ENCODE measurements at places on chromosomes 11 and 22.

GRCh38 chr11:37502202-37502601 is 904.2 kb upstream of the RAG2 start:
- no peak for DNase-seq

GRCh38 chr11:120689596-120690275 is 178.2 kb downstream of the GRIK4 start:
- DNase-seq = no peak

GRCh38 chr11:70281156-70281609 is 10.7 kb downstream of the PPFIA1 start:
- DNase-seq = no peak

DNA sequence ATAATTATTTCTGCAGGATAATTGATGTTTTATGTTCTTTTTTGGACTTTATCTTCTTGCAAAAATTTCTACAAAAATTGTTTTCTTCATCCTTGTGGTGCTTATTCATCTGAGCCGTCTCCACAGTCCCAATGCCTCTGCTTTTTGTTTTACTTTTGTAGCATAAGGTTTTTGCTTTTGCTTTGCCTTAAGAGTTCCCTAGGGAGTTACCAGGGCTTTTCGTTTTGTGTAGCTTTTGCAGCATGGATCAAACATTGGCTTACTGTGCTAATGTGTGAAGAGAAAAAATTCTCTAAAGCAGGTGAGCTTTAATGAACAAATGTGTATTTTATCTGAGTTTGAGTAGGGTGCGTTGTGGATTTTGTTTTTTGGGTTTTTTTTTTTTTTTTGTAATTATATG is 11.8 kb downstream of the XBP1 start:
- DNase-seq = no peak

GRCh38 chr22:49446759-49447710 is 380.6 kb downstream of the BRD1 start:
- DNase-seq = no peak

GRCh38 chr22:35299217-35299672 is 449 bp upstream of the TOM1 start:
- no peak for DNase-seq

- DNase-seq = no peak
Observed at GRCh38 chr11:104663190-104664140, 234.8 kb downstream of the CASP12 start.

GRCh38 chr11:77104727-77105126 is 2.1 kb downstream of the OMP start:
- DNase-seq = no peak

DNA sequence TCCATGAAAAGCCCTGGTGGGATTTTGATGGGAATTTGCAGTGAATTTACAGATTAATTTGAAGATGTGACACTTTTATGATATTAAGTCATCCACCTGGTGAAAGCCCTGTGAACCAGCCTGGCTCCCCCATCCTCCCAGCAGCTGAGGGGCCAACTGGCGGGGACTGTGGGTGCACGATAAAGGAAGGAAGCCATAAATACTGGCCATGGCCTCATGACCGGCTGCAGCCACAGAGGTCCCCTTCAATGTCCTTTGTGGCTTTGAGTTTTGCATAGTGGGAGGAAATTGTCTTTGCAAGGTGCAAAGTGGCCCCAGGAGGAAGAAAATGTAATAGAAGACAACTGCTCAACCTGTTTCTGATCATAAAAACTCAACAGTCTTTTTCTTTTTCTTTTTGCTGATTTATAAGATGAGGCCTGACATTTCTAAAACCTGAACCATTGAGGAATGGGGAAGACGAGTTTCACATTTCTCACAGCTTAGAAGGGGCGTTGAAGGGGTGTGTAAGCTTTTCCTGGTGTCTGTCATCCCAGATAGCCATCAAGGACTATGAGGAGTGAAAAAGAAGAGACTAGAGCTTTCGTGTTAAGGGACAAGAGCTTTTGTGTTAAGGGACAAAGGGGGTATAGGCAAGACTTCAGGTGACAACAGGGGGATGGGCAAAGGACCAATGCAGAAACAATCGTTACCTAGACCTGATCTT is 6.3 kb upstream of the NDUFV1 start:
- DNase-seq = no peak

DNA sequence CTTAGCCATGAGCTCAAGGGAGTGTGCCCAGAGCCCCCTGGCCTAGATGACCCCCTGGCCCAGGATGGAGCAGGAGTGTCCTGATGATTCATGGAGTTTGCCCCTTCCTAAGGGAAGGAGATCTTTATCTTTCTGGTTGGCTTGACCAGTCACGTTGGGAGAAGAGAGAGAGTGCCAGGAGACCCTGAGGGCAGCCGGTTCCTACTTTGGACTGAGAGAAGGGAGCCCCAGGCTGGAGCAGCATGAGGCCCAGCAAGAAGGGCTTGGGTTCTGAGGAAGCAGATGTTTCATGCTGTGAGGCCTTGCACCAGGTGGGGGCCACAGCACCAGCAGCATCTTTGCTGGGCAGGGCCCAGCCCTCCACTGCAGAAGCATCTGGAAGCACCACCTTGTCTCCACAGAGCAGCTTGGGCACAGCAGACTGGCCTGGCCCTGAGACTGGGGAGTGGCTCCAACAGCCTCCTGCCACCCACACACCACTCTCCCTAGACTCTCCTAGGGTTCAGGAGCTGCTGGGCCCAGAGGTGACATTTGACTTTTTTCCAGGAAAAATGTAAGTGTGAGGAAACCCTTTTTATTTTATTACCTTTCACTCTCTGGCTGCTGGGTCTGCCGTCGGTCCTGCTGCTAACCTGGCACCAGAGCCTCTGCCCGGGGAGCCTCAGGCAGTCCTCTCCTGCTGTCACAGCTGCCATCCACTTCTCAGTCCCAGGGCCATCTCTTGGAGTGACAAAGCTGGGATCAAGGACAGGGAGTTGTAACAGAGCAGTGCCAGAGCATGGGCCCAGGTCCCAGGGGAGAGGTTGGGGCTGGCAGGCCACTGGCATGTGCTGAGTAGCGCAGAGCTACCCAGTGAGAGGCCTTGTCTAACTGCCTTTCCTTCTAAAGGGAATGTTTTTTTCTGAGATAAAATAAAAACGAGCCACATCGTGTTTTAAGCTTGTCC is 14.3 kb downstream of the ADORA2A start:
- DNase-seq = no peak

DNA sequence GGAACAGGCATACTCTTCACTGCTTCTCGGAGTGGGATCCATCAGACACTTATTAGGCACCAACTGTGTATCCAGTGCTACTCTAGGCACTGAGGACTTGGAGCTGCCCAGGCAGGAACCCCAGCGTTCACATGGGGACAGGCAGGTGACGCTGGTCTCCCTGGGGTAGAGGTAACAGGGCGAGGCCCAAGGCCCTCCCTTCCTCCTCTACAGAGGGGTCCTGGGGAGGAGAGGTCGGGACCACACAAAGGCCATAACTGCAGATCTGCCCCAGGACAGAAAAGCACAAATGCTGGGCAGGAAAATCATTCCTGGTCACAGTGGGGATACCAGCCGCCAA is 262.2 kb downstream of the BRD1 start:
- no peak for DNase-seq

DNA sequence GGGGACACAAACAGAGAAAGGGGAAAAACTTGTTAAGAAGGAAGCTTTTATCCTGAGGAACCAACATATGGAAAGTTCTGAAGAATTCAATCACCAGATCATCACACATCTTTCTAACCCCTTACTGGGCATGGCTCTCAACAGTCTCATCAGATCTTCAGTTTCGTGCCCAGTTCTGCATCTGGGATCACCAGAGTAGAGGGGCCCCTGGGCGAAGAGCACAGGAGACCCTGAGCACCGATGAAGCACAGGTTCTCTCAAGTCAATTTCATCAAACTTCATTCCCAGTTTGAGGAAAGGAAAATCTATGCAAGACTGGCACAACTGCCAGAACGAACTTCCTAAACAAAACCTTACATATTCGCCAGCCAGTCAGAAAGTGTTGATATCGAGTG is 8.5 kb upstream of the PYGM start:
- DNase-seq = no peak

GRCh38 chr11:131681920-131682319 is 311.5 kb downstream of the NTM start:
- DNase-seq = no peak

DNA sequence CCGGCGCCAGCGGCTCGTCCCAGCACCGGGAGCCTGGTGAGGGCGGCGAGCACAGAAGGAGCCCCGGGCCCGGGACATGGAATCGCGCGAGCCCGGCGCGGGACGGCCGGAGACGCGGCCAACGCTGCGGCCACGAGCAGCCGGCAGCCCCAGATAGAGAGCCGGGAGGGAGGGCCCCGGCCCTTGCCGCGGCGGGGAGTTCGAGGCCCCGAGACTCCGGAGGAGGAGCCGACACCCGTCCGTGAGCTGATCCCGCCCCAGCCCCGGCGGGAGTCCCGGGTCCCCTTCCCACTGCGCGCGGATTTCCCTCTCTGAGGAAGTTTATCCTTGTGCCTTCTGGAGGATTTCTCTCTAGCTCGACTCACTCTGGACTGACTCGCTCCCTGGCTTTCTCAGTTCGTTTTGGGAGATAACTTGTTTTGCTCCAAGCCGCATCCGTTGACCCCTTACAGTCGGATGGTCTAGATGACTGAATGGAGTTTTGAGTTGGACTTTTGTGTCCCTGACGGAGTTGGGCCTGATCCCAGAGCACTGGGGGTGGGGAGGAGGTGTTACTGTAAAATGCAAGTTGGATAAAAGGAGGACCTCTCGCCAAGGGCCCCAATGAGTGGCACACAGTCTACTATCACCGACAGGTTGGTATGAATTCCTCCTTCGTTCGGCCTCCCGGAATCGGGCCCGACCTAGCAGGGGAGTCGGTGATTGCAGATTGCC is 585 bp downstream of the ARHGEF12 start:
- no peak for DNase-seq

- DNase-seq = no peak
Observed at GRCh38 chr11:43556612-43557375, 123.7 kb upstream of the HSD17B12 start.

- DNase-seq = no peak
Observed at GRCh38 chr11:1112351-1113191, 37.9 kb downstream of the MUC2 start.

DNA sequence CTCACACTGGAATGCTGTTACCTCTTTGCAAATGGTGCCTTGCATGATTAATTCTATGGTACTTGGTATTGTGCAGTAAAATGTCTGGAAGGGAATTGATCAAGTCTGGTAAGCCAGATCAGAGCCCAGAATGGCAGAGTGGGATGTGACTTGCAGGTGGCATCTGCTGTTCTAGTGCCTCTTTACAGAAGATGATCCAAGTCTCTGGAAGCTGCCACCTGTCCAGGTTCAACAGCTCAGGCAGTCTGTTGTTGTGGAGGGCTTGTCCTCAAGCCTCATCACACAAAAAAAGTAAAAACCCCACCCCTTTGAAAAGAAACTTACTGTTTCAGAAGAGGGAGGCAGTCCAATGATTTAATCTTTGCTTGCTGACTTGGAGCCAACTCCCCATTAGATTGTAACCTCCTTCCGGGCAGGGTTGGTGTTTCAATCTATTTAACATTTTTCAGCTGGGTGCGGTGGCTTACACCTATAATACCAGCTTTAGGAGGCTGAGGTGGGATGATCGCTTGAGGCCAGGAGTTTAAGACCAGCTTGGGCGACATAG is 17.1 kb downstream of the ZNRF3 start:
- no peak for DNase-seq

DNA sequence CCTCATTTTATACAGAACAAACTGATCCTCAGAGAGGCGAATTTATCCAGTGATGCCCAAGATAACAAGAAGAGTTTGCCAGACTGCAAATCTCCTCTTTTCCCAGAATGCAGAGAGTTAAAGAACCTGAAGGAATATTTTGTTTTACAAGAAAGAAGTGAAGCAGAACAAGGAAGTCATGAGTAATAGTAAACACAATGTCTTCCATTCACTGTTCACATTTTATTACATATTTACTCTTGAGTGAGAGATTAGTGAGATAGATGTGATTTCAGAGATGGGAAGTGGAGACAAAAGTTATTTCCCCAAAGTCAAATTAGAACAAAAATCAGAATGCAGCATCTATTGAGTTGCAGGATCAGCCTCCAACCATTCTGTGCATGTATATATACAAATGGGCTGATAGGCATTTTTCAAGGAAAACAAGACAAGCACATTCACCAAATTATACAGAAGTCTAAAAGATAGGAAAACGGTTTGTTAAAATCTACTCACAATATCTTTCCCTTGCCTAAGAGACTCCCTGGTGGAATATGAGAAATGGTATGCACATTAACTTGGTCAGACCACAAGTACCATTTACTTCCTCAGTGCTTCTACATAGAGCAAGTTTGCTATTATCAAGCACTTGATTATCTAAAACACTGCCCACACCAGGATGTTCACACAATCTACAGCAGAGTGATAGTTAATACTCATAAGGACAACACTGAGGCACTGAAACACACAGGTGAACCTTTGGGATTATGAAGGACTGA is 12.0 kb downstream of the GUCY1A2 start:
- DNase-seq = no peak

GRCh38 chr22:43039800-43040199 is 24.9 kb upstream of the PACSIN2 start:
- no peak for DNase-seq

- DNase-seq = no peak
Observed at GRCh38 chr11:114290503-114291235, 5.5 kb upstream of the NNMT start.

DNA sequence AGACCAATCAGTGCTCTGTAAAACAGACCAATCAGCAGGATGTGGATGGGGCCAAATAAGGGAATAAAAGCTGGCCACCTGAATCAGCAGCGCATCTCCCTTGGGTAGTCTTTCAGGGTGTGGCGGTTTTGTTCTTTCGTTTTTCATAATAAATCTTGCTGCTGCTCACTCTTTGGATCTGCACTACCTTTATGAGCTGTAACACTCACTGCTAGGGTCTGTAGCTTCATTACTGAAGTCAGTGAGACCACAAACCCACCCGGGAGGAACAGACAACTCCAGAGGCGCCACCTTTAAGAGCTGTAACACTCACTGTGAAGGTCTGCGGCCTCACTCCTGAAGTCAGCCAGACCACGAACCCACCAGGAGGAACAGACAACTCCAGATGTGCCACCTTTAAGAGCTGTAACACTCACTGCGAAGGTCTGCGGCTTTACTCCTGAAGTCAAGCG is 175.5 kb upstream of the PDGFD start:
- DNase-seq = no peak

- DNase-seq = no peak
Observed at GRCh38 chr11:15780382-15780781, 576.0 kb downstream of the SOX6 start.

- DNase-seq = no peak
Observed at GRCh38 chr22:20284471-20285086, 16.5 kb upstream of the RTN4R start.

Data from activated CD8-positive, alpha-beta memory T cell treated with anti-CD3 and anti-CD28 coated beads for 4 hours (primary cell).